NCI-H1417 (cell line): ENCODE measurements at places on chromosomes 4 and X.
A peak's percentile ranks its signal among the peaks of the same experiment; 100 is the strongest.

- DNase-seq: no peak
Measured at GRCh38 chr4:48904541-48905142, 1.9 kb downstream of the OCIAD2 start.

DNA sequence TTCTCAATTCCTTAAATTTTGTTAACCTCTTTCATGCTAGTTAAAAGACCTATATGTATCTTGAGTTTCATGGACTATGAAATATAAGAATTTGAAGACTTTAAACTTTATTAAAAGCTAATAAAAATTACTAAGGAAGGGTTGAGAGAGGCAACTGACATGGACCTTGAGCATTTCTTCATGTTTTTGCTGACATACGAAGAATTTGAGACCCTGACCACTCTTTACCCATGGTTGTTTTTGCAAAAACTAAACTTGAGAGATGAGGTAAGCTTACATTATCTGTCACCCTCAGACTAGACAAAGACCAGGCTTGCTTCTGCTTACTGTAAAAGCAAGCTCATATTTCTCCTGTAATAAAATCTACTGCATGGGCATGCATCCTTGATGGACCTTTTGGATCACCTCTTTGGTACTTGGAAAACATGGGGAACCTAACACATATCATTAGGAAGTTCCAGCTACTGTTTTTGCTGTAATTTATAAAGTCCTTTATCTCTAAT is 338.2 kb upstream of the PABPC4L start:
- no peak for DNase-seq

GRCh38 chr4:3013323-3013722 is 50.0 kb downstream of the GRK4 start:
- DNase-seq: no peak

GRCh38 chr4:2923668-2924173 is 39.5 kb downstream of the NOP14 start:
- no peak for DNase-seq

GRCh38 chrX:1026263-1027015 is 186.0 kb downstream of the CRLF2 start:
- DNase-seq: no peak

DNA sequence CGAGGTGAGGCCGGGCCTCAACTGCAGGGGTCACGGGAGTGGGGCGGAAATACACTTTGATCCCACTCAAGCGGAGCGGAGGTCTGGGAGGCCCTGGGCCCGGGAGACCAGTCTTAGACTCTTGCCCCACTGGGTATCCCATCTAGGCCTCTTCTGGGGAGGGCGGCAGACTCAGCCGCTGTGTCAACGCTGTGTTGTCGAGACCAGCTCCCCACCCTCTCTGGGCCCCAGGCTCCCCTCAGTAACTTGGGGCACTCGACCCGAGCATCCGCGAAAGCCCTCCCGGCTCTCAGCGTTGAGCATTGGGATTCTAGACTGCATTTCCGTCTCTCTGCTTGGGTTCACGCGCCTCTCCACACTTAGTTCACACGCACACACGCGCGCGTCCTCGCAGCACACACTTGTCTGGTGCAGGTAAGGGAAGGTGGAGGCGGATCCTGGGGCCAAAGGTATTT is 1.7 kb downstream of the NKX3-2 start:
- DNase-seq: no peak

DNA sequence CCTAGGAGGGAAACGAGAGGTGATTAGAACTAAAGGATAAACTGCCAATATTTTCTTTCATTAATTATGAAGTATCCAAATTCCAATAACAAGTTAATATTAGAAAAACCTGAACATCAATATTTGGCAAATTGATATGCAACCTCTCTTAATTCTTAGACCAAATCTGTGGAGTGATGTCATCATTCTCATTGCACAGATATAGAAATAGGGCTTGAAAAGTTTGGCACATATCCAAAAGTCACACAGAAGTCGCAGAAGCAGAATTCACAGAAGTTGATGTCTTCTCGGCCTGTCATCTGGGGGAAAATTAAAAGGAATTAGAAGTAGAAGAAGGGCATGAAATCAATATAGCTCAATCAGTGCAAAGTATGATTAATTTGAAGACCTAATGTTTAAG is 36.9 kb downstream of the ENPEP start:
- no peak for DNase-seq

GRCh38 chrX:10828036-10828435 is 207.7 kb upstream of the MID1 start:
- no peak for DNase-seq

- peak; percentile 51 for DNase-seq
Measured at GRCh38 chrX:143058120-143058519, 32.4 kb downstream of the SPANXN4 start.

GRCh38 chr4:820230-821172 is 5.4 kb downstream of the CPLX1 start:
- no peak for DNase-seq

GRCh38 chr4:98434816-98435215 is 173.6 kb downstream of the RAP1GDS1 start:
- no peak for DNase-seq

- peak; percentile 4 for DNase-seq
Measured at GRCh38 chr4:77579406-77580076, 26.1 kb upstream of the CXCL13 start.

GRCh38 chr4:67103001-67103747 is 442.1 kb downstream of the CENPC start:
- DNase-seq: no peak

- no peak for DNase-seq
Measured at GRCh38 chr4:87505862-87506261, 23.3 kb downstream of the SPARCL1 start.

DNA sequence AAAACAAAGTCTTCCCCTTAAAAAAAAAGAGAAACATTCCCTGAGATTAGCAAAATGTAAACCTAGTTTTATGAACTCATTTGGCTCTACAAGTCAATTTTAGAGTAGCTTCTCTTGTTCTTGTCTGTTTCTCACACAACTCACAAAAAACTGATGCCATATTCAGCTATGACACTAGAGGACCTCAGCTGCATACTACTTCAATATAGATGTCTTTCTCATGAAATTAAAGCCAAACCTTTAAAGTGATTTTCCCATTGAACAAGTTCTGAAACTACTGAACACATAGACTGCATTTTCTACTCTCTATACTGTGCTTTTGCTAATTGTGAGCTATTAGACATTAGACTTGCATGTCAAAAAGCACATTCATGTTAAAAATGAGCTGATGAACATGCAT is 49.8 kb downstream of the TBCK start:
- DNase-seq: no peak

DNA sequence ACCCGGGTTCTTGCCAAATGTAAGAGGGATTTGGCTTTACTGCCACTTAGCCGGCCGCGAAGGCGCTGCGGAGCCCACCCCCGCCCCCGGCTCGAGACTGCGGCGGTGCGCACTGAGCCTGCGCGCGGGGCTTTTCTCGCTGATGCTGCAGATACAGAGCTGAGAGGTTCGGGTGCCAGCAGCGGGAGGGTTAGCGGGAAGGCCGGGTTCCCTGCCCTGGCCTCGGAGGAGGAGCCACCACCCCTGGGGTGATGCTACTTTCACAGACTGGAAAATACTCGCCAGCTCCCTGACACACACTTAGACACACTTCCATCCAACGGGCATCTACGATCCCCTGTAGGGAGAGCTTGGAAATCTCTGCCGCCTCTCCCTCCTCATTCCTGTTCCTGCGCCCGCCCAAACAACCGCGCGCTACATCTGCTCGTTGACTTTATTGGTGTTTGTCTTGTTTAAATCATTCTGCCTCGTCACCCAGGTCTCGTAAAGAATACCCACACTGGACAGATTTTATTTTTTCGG is 2.1 kb upstream of the PCDH7 start:
- peak; percentile 70 for DNase-seq

GRCh38 chr4:86908251-86908657 is 16.0 kb upstream of the C4orf36 start:
- DNase-seq: no peak

GRCh38 chr4:75698162-75698962 is 25.2 kb upstream of the G3BP2 start:
- no peak for DNase-seq

DNA sequence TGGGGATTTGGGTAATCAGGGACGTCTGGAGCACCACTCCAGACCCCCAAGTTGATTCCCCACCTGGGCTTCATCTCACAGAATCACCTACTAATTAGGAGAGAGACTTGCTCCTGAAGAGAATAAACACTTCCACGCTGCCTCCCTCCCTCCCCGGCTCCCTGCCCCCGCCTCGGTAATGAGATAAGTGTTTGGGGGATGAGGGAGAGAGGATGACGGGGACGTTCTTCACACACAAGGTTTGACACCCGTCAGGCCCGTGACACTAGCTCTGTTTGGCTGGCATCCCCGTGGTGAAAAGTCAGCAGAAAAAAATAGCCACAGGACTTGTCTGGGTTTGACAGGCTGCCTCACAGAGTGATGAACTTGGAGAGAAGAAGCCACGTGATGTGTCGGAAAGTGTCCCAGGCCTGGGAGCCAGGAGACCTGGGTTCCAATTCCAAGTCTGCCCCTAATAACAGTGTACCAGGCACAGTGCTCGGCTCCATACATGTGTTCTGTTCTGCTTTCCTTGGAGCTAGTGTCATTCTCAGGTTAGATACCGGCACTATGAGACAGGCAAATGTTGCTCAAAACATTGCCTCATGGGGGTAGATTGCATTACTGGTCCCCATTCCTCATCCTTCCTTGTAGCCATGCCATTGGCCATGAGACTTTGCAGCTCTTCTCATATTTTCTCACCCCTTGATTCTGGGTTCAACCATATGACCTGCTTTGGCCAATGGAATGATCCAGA is 578.0 kb downstream of the BCOR start:
- DNase-seq: no peak

- DNase-seq: no peak
Measured at GRCh38 chrX:69146739-69147138, 18.5 kb downstream of the PJA1 start.

GRCh38 chr4:8157944-8158709 is 486 bp downstream of the ABLIM2 start:
- DNase-seq: no peak

DNA sequence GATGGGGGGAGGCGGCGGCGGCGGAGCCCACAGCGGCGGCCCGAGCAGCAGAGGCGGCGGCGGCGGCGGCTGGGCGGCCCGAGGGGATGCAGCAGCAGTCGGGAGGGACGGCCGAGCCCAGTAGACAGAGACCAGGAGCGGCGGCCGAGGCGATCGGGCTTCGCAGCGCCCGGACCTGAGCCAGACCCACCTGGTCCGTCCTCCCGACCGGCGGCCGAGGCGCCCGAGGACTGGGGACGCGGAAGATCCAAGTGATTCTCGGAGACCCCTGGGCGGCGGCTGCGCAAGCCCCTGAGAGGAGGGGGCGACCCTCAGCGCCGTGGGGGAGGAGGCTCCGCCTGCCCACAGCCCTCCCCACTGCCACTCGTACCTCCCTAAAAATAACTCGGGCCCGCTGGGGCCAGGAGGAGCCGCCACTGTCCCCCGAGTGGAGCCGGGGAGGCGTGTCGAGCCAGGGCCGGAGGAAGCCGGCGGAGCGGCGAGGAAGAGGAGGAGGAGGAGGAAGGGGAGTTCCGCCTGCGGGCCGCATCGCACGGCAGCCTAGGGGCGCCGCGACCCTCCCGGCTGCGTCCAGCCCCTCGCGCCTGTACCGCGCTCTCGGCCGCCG is 608 bp downstream of the RAPGEF2 start:
- DNase-seq: peak; percentile 87

DNA sequence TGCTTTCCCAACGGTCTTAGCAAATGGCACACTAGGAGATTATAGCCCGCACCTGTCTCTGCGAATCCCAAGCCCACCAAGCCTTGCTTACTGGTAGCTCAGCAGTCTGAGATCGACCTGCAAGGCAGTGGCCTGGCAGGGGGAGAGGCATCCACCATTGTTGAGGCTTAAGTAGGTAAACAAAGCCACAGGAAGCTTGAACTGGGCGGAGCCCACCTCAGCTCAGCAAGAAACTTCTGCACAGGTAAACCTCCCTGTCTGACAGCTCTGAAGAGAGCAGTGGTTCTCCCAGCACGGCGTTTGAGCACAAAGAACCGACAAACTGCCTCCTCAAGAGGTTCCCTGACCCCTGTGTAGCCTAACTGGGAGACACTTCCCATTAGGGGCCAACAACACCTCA is 42.8 kb downstream of the BRWD3 start:
- DNase-seq: no peak

GRCh38 chr4:113831457-113831856 is 69.9 kb upstream of the CAMK2D start:
- DNase-seq: no peak

GRCh38 chrX:47572773-47573340 is 9.4 kb upstream of the TIMP1 start:
- no peak for DNase-seq

DNA sequence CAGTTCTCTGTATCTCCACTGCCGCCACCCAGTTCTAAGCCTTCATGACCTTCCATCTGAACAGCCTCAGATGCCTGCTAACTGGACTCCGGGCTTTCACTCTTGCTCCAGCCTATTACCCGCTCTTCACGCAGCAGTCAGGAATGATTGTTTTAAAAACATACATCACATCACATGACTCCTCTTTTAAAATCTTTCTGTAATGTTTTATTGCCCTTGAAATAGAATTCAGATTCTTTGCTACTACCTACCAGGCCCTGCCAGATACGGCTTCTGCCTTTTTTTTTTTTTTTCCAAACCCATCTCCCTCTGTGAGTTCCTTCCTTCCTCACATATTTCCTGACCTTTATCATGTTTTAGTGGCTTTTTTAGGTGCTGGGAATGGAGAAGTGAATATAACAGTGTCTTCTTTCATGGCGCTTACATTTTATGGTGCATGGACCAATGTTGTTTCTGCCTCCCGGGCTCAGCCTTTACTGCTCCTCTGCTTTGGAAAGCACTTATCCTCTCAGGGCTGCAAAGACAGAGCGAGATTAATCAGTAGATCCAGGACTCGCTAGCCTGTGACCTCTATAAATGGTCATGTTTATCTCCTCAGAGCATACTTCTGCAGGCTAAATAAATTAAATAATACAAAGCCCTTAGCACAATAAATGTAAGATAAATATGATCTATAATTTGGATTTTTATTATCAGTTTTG is 58.0 kb downstream of the FBXO8 start:
- DNase-seq: no peak

- DNase-seq: peak; percentile 9
Measured at GRCh38 chrX:107659768-107660167, 31.5 kb downstream of the PRPS1 start.

- DNase-seq: peak; percentile 31
Measured at GRCh38 chr4:155972098-155972497, 18.4 kb upstream of the CTSO start.

- no peak for DNase-seq
Measured at GRCh38 chrX:15680401-15680800, 15.8 kb upstream of the CLTRN start.

GRCh38 chr4:104507112-104507511 is 12.4 kb upstream of the CXXC4 start:
- DNase-seq: no peak

DNA sequence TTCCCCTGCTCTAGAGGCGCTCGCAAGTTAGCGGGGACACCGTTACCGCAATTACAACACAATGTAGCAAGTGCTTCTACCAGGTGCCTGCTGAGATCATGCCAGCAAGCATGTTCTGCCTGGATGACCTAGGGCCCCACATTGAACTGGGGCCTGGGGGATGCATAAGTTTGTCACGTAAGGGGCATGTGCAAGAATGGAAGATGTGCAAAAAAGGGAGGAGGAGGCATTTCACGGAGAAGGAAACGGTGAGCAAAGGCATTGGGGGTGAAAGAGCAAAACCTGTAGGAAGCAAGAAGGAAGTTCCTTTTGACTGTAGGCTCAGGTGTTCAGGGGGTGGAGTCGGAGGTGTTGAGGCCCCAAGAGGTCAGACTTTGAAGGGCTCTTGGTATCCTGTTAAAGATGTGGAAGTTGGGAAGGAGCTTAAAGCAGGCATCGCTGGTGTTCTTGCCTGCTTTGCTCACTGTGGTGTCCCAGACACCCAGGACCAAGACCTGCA is 602 bp upstream of the SCARB2 start:
- no peak for DNase-seq
